ENCODE measurements at places on chromosomes 7 and 10. TPM values are rescaled to one million over a fixed set of nuclear protein-coding genes. Genes with fewer than 3 reads are reported as not detected.

DNA sequence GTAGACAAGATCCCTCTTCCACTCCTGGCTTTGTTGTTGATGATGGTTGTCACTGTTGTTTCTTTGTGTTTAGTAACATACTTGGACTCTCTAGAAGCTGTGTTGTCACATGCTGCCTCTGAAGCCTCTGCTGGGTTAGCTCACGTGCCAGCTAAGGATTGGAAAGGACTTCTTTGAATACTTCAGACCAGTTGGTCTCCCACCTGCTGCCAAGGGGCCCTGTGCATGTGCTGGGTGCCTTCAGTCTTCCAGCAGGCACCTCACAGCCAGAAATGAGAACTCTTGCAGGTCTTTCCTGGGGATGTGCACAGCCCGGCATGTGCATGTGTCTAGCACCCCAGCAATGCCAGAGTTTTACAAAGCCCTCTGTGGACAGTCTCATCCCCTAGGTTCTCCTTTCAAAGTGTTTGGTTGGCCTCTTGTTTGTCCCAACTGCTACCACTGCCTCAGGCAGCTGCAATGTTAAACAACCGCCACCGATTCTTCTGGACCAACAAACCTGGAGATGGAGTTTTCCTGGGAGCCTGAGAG is 21.7 kb upstream of the NCAPG2 start:
- H3K27me3 ChIP-seq: no peaks in the 10 kb centered on the region
- no peaks in the 10 kb centered on the region for H3K4me1 ChIP-seq
- no peak for DNase-seq
- no peaks in the 10 kb centered on the region for H3K36me3 ChIP-seq
- no peak overlapping the region for H3K4me3 ChIP-seq

DNA sequence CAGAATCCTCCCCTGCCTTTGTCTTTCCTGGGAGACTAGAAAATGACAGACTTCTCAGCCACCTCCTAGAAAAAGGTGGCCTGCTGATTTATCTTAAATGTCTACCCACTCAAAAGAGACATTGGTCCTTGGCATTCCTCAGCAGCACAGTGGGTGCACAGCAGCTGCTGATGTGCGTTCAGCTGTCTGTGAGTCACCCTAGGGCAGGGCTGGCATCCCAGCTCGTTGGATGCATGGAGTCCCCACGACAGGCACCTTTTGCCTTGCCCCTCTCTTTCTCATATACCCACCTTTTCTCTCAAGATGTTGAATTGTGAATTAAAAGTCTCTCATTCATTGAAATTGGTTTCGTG is 113.0 kb downstream of the DOCK1 start:
- H3K4me1 ChIP-seq: no peaks in the 10 kb centered on the region
- no peak for DNase-seq
- no peaks in the 10 kb centered on the region for H3K36me3 ChIP-seq
- no peak overlapping the region for H3K4me3 ChIP-seq

GRCh38 chr7:102287111-102287980 is 678 bp downstream of the SH2B2 start:
- H3K27ac ChIP-seq: peak overlapping the region; percentile 60
- no peaks in the 10 kb centered on the region for H3K27me3 ChIP-seq
- H3K36me3 ChIP-seq: no peaks in the 10 kb centered on the region
- DNase-seq: no peak
- H3K4me1 ChIP-seq: peaks cover 6% of the 10 kb centered on the region

GRCh38 chr7:149140831-149141230 is 6.4 kb upstream of the ZNF398 start:
- H3K4me1 ChIP-seq: no peaks in the 10 kb centered on the region
- H3K27ac ChIP-seq: no peak overlapping the region
- no peaks in the 10 kb centered on the region for H3K36me3 ChIP-seq
- no peak overlapping the region for H3K4me3 ChIP-seq
- no peaks in the 10 kb centered on the region for H3K27me3 ChIP-seq
- no peak for DNase-seq

GRCh38 chr10:90168244-90168643 is 466.9 kb downstream of the KIF20B start:
- H3K4me1 ChIP-seq: no peaks in the 10 kb centered on the region
- H3K36me3 ChIP-seq: no peaks in the 10 kb centered on the region

DNA sequence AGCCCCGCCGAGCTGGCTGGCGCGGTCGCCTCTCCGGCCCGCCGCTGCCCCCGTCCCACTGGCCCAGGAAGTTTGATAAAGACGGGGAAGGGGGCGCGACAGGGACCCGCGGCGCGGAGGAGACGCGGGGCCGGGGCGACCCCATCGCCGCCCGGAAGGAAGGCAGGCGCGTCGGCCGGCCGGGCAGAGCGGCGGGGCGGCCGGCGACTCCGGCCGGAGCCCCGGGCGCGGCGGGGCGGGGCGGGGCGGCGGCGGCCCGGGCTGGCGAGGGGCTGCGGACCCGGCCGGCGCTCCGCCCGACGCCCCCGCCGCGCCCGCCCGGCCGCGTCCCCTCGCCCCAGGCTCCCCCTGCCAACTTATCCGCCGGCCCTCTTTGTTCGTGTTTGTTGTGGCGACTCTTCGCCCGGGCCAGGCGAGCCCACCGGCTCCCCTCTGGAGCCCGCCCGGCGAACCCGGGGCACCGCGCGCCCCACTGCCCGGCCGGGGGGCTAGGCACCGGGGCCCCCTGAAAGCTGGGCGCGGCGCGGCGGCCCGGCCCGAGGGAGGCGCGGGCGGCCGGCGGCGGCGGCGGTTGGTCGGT is 571 bp downstream of the KDM7A start:
- H3K27ac ChIP-seq: peak overlapping the region; percentile 98
- no peak for DNase-seq
- no peaks in the 10 kb centered on the region for H3K27me3 ChIP-seq
- H3K4me1 ChIP-seq: no peaks in the 10 kb centered on the region
- peak overlapping the region; percentile 91 for H3K4me3 ChIP-seq

GRCh38 chr7:141150465-141150864 is 76.6 kb downstream of the TMEM178B start:
- H3K36me3 ChIP-seq: no peaks in the 10 kb centered on the region
- no peak overlapping the region for H3K27ac ChIP-seq
- no peak for DNase-seq
- H3K4me1 ChIP-seq: no peaks in the 10 kb centered on the region
- H3K4me3 ChIP-seq: no peak overlapping the region
- no peaks in the 10 kb centered on the region for H3K27me3 ChIP-seq

- DNase-seq: no peak
- no peak overlapping the region for H3K4me3 ChIP-seq
- no peaks in the 10 kb centered on the region for H3K36me3 ChIP-seq
- no peaks in the 10 kb centered on the region for H3K27me3 ChIP-seq
- H3K27ac ChIP-seq: no peak overlapping the region
Measured at GRCh38 chr10:35056133-35056532, 34.0 kb downstream of the CUL2 start.

- H3K27me3 ChIP-seq: no peaks in the 10 kb centered on the region
- no peak overlapping the region for H3K4me3 ChIP-seq
- H3K36me3 ChIP-seq: no peaks in the 10 kb centered on the region
- no peak for DNase-seq
Measured at GRCh38 chr10:72682638-72683037, 9.3 kb upstream of the MCU start.

DNA sequence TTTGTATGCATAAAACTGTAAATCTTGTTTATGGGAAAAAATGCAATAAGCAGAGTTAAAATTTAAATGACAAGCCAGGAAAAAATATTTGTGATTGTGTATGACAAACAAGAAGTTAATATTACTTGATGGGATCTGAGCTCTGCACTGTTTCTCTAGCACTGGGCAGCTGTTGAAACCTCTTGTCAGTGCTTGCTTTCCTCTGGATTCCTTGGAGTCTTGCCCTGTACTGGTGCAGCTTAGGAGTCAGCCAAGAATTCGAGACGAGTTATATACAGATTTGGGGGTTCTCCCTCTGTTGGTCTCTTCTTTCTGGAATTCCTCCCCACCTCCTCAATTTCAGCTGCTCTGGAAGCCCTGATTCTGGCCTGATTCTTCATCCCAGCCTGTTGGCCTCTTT is 24.3 kb upstream of the OPN4 start:
- H3K4me3 ChIP-seq: no peak overlapping the region
- H3K27me3 ChIP-seq: no peaks in the 10 kb centered on the region
- peak overlapping the region; percentile 1 for H3K27ac ChIP-seq
- H3K4me1 ChIP-seq: no peaks in the 10 kb centered on the region
- no peak for DNase-seq

The ODAD2 gene
- total RNA-seq: 1.3 TPM

The NPVF gene
- not detected for total RNA-seq

The NACAD gene
- 10.3 TPM for total RNA-seq

The ABCB1 gene
- total RNA-seq: 9.2 TPM

The HHEX gene
- 3.0 TPM for total RNA-seq

The CFAP46 gene
- 9.3 TPM for total RNA-seq

Measured in prostate gland (tissue), 2 donors.